ENCODE measurements at places on chromosomes 1 and 21.

DNA sequence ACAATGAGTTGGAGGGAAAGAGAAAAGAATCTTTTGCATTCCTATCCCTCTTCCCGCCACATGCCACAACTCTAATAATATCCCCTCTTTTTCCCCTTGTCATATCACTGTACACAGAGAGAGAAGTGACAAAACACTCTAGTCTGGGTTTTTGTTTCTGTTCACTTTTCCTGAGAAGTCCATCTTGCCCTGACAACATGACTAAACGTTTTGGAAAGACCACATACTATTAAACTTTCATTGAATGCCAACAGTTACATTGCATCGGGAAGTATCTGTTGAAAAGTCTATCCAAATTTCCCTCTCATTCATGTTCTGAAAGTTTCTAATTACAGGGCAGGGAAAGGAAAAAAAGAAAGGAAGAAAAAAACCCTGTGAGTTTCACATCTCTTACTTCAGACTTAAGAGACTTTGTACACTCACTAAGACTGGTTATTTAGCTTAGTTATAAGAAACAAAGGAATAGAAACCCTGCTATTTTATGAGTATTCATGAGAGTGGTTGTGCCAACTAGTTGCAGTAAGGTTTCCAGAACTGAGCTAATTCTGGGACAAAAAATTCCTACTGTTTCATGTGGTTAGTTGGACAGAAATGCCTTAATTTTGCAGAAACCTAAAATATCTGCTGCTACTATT lies 16.9 kb downstream of the PLA2G4A start:
- DNase-seq, result no peak

DNA sequence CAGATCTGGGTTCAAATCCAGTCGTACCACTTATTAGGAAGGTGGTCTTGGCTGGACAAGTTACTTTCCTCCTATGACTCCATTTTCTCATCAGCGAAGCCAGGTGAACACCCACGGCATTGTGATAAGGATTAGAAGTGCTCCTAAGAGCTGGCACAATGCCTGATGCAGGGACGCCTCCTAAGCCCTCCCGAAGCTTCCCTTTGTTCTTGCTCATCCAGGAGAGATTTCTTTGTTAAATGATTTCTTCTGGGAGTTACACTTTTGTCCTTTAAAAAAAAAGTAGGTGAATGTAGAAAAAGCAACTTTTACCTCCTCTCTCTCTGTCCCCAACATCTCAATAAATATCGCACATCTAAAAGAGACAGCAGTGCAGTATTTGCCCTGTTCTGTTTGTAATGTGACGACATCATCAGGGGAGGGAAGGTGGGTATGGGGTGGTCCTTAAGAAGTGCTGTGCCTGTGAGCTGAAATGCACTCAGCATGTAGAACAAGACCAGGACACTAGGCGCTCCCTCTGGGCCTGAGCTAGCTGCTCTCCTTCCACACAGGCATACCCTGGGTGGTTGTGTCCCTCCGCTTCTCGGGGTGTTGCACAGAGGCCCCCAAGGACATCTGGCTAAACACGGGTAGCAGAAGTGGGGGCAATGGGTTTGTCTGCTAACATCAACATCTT lies 43.9 kb downstream of the SUSD4 start:
- no peak for DNase-seq

DNA sequence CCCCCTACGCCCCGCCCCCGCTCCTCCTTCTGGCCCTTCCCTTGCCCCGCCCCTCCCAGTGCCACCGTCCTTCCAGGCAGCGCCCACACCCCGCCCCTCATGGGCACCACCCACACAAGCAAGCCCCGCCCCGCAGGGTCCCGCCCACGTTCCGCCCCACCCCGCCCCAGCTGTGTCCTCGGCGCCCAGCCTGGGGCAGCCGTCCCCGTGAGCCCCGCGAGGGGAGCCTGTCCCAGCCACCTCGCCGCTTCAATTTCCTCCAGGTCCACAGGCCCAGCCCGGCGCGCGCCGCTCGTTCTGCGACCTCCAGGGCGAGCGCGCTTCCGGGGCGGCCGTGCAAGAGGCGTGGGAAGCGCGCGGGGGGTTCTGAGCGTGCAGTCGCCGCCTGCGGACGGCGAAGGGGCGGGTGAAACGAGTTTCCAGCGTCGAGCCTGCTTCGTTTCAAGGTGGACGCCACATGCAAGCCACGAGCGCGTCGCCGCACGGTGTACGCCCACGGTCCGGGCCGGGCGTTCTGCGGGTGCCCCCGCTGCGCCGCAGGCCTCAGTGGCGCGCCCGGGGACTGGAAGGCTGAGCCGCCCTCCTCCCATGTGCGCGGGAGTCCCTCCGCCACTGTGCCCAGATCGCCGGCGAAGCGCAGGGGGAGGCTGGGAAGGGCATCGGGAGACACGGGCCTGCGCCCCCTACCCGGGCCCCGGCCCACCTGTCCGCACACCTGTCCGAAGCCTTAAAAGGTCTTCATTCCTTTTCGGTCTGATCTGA lies 10.8 kb upstream of the FAAP20 start:
- DNase-seq, result peak; percentile 87

GRCh38 chr1:14140831-14141401 lies 440.9 kb downstream of the PRDM2 start:
- no peak for DNase-seq

GRCh38 chr1:93977598-93977945 lies 68.3 kb upstream of the GCLM start:
- DNase-seq, result no peak

DNA sequence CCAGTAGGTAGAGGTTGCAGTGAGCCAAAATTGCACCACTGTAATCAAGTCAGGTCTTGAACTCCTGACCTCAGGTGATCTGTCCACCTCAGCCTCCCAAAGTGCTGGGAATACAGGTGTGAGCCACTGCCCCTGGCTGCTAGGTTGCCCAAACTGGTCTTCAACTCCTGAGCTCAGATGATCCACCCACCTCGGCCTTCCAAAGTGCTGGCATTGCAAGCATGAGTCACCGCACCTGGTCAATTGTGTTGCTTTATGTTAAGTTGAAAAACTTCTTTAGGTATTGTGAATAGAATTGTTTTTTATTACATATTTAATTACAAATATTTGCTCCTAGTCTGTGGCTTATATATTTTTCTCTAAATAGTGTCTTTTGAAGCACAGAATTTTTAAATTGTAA lies 80.5 kb downstream of the PRKAB2 start:
- DNase-seq, result no peak
